LNCaP clone FGC (cell line): ENCODE measurements at places on chromosomes 11 and 22.

DNA sequence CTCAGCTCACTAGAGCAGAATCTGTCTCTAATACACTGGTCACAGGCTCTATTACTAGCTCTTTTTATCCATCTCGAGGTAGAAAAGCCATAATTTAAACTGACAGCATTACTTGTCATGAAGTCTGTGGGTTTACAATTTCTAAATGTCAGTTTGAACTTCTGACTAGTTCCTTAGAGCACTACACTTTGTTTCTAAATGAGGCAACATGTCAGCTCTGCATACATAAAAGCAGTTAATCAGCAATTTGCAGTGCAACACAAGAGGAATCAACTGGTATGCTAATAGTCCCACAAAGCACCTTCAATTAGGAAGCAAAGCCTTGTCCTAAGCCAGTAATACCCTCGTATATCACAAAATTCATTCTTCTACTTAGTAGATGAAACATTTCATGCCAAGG is 321.3 kb downstream of the TTC28 start:
- no peak for DNase-seq

DNA sequence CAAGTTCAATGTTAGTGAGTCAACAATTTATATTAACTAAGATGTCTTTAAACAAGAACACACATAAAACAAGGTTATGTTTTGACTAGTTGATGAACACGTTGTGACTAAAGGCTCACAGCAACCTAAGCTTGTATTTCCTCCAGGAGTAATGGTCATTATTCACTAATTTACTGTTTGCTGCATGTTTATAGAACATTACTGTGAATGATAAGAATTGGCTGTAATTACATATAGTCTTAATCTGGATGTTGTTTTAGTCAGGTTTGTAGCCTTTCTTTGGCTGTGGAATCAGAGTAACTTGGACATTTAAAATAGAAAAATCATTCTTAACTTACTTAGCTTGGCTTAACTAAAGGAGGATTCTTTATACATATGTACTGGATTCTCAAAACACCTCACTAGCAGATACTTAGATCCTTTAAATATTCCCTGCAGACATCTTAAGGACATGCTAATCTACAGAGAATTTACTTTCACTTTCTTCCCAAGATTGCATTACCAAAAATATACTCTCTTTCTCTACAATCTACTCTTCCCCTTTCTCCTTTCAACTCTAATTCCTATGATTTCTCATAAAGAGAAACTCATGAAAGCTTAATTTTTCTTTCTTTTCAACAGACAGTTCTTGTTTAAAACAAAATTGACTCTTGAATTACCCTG is 319.7 kb upstream of the CTSC start:
- DNase-seq, result no peak

DNA sequence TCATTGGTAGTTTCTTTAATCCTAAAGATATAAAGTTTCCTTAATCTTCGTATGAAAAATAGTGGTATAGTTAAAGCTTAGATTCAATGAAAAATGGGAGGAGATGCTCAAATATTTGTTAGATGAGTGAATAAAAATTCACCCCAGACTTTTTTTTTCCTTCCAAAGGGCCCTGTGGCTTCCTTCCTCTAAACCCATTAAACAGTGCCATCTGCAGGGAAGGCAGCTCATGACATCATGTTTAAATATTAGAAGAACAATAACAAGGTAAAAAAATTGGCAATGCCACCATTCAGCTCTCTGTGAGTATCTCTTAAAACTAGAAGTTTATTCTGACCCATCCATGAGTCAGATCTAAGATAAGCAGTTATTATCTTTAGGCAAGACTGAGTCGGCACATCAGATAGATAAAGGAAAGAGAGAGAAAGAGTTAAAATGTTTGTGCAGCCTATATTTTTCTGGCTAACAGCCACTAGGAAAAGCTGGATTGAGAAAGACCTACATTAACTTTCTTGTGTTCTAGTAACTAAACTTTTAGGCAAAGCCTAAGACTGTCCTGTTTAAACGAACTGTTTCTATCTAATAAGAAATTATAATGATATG is 19.1 kb upstream of the OOSP1 start:
- peak; percentile 37 for DNase-seq

- DNase-seq, result no peak
Observed at GRCh38 chr11:64926689-64927088, 2.2 kb downstream of the PPP2R5B start.

- DNase-seq, result no peak
Observed at GRCh38 chr22:50199251-50199721, 1.5 kb upstream of the SELENOO start.

GRCh38 chr22:22410121-22410520 is 98.4 kb downstream of the ZNF280B start:
- DNase-seq, result no peak

GRCh38 chr22:48097723-48098122 is 1335.3 kb downstream of the TBC1D22A start:
- no peak for DNase-seq

GRCh38 chr11:102560555-102561011 is 30.0 kb upstream of the MMP7 start:
- DNase-seq, result no peak

GRCh38 chr11:10293423-10294289 is at the start of gene SBF2:
SBF2 (minus strand) TSS chr11:10294219; CDS start chr11:10294069, 150 bp downstream.
- DNase-seq, result no peak

GRCh38 chr11:127624306-127624856 is 623.8 kb upstream of the KIRREL3 start:
- no peak for DNase-seq

- DNase-seq, result peak; percentile 58
Observed at GRCh38 chr11:118565051-118565450, 680 bp downstream of the IFT46 start.

- no peak for DNase-seq
Observed at GRCh38 chr11:107268977-107269376, 188.6 kb downstream of the CWF19L2 start.

- no peak for DNase-seq
Observed at GRCh38 chr22:42326801-42327200, 56.3 kb upstream of the TCF20 start.

DNA sequence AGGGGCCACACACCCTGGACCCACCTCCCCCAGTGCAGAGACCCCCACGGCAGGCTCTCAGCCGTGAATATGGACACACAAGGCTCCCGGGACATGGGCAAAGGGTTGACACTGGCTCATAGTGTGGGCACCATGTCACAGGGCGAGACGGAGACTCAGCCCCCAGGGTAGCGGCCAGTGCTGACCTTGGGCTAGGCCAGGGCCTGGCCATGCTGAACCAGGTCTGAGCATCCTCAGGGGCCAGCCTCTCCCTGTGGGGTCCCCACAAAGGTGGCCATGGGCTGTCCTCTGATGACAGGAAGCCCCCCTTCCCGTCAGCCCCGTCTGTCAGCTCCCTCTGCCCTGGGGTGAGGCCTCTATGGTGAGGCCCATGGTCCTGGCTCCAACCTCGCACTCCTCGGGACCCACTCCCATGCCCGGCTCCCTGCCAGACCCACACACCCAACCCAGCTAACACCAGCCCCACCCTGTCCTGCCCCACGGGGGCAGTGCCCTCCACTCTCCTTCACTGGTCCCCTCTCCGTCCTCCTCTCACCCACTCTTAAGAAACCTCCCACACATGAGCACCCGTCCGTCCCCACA is 19.0 kb upstream of the PRODH start:
- no peak for DNase-seq

- no peak for DNase-seq
Observed at GRCh38 chr11:32705309-32706033, 89.0 kb downstream of the CCDC73 start.

DNA sequence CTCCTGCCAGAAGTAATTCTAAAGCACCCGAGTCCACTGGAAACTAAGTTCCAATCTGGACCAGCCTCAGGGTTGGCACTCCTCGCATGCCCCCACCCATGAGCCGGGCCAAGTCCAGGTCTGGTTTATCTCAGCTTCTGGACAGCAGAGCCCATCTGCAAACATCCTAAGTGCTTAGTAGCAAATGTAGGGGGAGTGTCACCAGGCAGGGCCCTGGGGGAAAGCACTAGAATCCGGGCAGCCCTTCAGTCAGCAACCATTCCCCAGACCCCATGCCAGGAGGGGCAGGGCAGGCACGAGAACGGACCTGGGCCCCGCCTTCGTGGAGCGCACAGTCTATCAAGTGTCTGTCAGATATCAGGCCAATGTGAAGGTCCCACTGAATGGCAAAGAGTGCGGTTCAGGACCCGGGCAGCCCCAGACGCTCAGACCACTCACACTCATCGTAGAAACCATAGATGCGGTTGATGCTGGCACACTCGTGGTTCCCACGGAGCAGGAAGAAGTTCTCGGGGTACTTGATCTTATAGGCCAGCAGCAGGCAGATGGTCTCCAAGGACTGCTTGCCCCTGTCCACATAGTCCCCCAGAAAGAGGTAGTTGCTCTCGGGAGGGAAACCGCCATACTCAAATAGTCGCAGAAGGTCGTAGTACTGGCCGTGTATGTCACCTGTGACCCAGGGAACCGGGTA is 1.3 kb downstream of the PPP1CA start:
- DNase-seq, result no peak

- no peak for DNase-seq
Observed at GRCh38 chr11:78853521-78853920, 278.9 kb upstream of the NARS2 start.

DNA sequence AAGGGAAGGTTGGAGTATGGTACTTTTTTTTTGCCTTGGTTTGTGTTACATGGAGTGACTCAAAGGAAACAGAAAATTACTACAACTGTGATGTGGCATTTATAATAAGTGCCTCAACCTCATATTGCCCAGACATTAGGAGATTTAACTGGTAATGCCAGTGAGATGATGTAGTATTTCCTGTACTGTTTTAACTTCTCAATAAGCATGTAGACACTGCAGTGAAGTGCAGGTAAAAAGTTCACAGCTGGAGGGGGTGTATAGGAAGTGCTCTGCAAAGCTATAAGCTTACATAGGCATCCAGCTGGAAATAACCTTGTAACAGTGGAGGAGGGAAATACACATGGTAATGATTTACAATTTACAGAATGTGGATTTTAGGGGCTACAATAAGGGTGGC is 138.2 kb upstream of the MTMR2 start:
- no peak for DNase-seq

- no peak for DNase-seq
Observed at GRCh38 chr11:1547467-1548098, 24.5 kb downstream of the DUSP8 start.

GRCh38 chr22:20792966-20793728 is 19.2 kb downstream of the SERPIND1 start:
- no peak for DNase-seq

GRCh38 chr11:112103446-112103845 is 16.8 kb downstream of the SDHD start:
- DNase-seq, result no peak

GRCh38 chr11:57983191-57983590 is 40.5 kb upstream of the OR9Q1 start:
- DNase-seq, result no peak

DNA sequence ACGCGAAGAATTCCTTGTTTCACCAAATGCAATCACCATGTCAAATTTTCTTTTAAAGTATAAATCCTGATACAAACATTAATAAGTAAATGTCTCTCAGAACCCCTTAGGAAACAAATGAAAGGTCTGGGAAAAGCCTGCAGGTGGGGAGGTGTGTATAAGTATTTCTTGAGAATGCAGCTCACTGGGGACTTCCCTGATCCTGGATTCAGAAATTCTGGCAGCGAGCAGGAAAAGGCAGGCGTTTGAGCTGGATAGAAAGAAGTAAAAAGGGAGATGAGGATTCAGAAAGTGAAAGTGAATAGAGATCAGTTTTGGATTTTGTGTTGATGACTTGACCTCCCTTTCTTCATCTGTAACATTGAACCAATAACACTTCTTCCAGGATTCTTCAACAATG is 68.3 kb upstream of the CTSC start:
- DNase-seq, result no peak

DNA sequence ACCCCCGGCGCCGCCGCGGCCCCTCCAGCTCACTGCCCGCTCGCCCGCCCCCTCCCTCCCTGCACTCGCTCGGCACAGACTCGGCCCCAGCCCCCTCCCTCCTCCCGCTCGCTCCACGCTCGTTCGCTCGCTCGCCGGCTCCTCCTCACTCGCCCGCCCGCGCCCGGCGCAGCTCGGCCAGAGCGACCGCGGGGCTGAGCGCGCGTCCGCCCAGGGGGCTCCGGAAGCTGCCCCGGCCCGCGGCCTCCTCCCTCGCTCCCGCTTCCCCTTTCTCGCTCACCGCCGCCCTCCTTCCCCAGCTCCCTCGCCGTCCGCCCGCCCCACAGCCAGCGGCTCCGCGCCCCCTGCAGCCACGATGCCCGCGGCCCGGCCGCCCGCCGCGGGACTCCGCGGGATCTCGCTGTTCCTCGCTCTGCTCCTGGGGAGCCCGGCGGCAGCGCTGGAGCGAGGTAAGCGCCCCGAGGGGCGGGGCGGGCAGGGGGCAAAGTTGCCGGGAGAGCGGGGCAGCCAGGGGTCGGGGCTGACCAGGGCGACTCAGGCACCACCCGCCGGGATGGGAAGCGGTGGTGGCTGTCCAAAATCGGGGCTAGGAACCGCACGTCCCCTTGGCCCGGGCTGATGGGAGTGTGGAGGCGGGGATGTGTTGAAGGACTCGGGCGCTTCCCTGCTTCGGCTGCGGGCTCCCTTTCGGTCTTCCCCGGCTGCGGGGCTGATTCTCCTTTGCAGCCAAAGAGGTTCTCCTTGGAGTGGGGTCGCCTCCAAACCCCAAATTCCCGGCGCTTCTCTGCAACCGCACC is at the start of gene SEZ6L:
Gene SEZ6L (plus strand): TSS at position 148 of the 797 bp plus-strand sequence. CDS start 208 bp downstream, at position 356.
- DNase-seq, result no peak

DNA sequence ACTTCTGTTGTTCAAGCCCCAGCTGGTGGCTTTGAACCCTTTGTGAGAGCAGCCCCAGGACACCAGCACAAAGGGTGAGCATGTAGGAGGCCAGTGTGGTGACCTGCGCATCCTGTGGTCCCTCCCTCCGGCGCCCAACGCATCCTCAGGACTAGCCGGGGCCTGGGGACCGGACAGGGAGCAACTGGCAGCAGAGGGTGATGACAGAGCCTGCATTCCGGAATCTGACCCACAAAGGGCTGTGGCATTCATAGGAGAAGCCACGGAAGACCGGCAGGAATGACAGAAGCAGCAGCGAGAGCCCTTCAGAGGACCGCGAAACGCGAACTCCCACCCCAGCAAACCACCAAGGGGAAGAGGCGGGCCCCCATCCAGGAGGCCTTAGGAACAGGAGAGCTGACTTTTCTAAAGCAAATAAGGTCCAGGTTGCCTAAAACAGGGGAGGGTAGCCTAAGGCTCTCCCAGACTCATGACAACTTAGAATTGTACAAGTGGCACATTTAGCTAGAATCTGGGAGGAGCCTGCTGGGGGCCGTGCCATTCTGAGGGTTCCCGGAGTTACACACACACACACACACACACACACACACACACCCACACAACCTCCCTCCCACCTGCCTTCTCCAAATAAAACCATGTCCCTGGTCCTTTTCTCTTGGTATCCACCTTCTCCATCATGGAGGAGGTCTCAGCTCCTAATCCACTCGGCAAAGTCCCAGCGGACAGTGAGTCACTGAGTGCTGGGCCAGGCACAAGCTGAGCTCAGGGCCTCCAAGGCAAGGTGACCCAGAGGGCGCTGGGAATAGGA is 232.7 kb downstream of the CTTN start:
- DNase-seq, result no peak
